ENCODE measurements at places on chromosomes 2 and 18.

GRCh38 chr18:48915626-48916425, 34.9 kb downstream of the SMAD7 start:
- no peak for DNase-seq

DNA sequence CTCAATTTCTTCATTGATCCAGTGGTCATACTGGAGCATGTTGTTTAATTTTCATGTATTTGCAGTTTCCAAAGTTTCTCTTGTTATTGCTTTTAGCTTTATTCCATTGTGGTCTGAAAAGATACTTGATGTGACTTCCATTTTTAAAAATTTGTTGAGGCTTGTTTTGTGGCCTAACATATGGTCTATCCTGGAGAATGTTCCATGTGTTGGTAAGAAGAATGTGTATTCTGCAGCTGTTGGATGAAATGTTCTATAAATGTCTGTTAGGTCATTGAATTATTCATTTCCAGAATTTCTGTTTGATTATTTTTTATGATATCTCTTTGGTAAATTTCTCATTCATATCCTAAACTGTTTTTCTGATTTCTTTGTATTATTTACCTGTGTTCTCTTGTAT, 139.8 kb upstream of the THUMPD2 start:
- no peak for DNase-seq

- DNase-seq, result no peak
Measured at GRCh38 chr2:106988361-106988760, 102.4 kb upstream of the ST6GAL2 start.

GRCh38 chr18:66342577-66342976, 261.3 kb downstream of the CDH19 start:
- DNase-seq, result no peak

DNA sequence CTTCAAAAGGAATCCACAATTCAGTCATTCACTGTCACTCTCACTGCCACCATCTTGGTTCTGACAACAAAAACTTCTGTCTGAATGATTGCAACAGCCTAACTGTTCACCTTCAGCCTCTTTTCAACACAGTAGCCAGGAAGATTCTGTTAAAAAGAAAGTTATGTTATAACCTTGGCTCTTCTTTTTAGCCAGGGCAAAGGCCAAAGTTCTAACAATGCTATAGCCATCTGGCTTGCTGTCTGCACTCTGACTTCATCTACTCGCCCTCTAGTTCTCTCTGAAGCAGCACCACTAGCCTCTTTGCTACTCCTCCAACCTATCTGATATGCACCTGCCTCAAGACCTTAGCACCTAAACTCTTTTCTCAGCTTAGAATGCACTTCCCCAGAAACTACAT, 158.5 kb downstream of the ZNF385B start:
- DNase-seq, result no peak

- DNase-seq, result no peak
Measured at GRCh38 chr2:160290598-160290997, 90.5 kb upstream of the ITGB6 start.

- no peak for DNase-seq
Measured at GRCh38 chr2:157936406-157936805, 60.3 kb upstream of the ACVR1 start.

DNA sequence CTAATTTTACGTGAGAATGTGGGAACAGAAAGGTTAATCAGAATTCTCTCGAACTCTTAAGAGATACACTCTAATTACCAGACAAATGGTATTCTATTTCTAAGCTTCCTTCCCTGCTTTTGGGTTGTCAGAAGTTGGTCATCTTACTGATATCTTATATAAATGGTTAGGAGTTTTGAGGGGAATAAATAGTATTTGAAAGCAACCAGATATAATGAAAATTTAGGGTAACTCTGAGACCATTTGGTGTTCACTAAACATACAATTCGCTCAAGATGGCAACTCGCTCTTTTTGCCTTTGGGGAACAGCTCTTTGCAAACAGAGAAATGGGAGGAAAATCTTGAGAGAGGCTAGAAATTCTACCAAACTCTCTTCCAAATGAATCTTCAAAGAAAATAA, 250.9 kb downstream of the TCF4 start:
- no peak for DNase-seq

GRCh38 chr18:32867936-32868335, 95.1 kb upstream of the KLHL14 start:
- no peak for DNase-seq

DNA sequence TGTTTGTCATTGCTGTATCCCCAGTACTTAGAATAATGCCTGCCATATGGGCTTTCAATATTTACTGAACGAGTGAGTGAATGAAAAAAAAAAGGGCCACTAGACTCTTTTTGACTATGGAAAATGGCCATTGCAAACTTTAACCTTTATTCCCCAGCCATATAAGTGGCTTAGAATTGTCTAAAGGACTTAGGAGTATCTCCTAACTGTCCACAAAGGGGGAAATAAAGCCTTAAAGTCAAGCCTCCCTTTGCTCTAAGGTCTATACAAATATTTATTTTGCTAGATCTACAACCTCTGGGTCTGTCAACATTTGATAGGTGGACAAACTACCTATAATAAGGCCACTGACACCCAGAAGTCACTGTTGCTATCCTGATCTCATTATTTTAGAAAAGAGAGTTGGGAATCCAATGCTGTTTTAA, 25.7 kb downstream of the UPP2 start:
- no peak for DNase-seq

GRCh38 chr2:215729985-215730620, 283.2 kb downstream of the MREG start:
- DNase-seq, result no peak

- DNase-seq, result no peak
Measured at GRCh38 chr2:113755835-113756354, 547 bp downstream of the SLC35F5 start.

DNA sequence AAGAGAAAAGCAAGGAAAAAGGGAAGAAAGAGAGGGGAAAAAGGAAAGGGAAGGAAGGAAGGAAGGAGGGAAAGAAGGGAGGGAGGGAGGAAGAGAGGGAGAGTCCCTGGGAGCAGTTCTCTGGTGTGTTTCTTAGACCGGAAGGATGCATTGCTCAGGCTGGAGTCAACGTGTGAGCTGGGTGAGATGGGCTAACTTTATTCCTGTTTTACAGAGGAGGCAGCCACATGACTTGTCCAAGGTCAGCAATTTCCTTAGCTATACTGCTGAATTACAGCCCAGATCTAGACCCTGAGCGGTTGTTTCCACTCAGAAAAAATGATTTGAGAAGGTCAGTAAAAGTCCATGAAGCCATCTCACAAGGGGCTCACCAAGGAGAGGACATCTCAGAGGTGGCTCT, 86.6 kb upstream of the APCDD1 start:
- DNase-seq, result no peak

DNA sequence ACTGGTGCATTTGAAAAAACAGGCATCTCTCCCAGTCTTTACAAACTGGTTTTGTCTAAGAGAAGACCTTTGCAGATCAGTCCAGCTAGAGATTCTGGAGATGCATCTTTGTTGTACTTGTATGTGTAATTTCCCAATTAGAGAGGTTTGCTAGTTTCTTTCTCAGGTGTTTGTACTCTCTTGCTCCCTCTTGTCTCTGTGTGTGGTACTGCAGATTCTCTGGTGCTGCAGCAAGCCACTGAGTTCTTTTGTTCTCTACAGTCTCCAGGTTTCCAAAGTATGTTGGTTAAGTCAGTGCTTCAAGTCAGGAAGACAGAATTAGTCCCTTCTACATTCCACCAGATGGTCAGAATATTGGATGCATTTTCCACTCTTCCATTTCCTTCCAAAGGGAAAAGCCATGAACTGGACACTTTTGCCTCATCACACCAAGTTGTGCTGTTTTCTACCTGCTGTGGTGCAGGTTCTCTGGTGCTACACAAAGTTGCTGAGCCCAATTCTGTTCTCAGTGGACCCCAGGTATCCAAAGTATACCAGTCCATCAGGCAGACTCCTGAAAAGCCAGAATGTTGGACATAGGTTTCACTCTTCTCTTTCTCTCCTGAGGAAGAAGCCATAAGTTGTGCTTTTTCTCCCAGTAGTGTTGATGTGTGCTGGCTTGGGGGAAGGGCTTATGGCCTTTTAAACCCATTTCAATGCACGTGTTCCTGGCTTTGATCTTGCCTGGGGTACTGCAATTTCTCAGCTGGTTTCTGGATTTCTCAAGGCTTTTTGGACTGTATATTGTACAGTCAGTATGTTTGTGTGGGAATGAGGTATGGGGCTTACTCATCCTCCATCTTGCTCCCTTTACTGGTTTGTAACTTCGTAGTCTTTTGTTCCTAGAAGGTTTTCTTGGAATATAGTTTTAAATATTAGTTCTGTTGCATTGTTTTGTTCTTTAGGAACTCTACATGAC, 29.8 kb downstream of the EPC2 start:
- no peak for DNase-seq

GRCh38 chr2:120182019-120182560, 41.1 kb downstream of the TMEM185B start:
- DNase-seq, result no peak

DNA sequence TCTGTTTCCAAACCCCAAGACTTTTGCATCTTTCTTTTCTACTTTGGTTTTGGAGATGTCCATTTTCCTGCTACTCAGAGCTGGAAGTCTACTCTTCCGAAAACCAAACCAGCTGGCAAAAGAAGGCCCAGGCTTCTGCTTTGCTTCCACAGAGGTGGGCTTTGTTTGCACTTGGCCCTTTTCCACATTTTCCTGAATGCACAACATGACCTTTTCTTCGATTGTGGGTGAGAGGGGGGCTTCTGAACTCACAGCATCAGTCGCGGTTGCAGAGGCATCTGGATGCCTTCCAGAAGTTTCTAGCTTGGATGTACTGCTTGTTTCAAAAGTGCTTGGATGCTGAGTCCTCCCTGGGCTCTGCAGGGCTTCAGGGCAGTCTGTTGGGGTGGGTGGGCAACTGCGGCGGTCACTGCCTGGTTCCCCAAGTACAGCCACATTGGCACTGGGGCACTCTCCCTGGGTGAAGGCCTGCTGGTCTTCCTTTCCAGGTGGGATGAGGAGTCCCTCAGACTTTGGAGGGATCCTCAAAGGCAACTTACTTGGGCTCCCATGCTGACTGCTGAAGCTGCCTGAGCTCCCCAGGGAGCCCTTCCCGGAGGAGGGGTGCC, 112.3 kb upstream of the LYPD1 start:
- no peak for DNase-seq

- no peak for DNase-seq
Measured at GRCh38 chr2:37976411-37976810, 51.3 kb downstream of the RMDN2 start.

DNA sequence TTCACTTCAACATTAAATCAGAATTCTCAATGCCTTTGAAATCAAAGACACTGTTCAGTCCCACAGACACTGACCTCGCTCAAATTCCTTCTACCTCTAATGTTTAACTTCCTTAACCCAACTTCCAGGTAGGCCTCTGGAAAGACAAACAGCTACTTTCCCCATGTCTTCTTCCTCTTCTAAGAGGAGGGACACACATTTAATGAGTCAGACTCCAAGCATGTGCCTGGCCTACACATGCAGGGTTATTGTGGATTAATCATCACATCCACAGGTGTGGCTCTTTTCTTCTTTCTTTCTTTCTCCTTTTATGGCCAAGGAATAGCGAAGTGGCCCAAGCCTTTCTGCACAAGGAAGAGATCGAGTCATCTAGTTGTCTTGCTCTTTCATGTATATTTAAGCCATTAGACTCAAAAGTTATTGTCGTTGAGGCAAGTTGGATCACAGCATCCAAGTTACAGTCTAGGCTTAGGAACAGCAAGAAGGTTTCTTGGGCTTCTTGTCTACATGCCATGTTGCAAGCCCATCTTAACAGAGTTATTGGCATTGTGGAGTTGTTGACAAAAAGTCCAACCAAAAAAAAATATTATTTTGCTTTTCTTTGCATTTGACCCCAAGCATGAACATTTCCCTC, 387.8 kb downstream of the IRS1 start:
- DNase-seq, result no peak

GRCh38 chr2:112451317-112451716, 17.9 kb upstream of the RGPD8 start:
- no peak for DNase-seq

GRCh38 chr2:72780477-72780876, 45.4 kb downstream of the EXOC6B start:
- DNase-seq, result no peak

- no peak for DNase-seq
Measured at GRCh38 chr2:47089083-47089464, 66.0 kb downstream of the STPG4 start.

GRCh38 chr18:50898919-50899318, 20.0 kb downstream of the ME2 start:
- DNase-seq, result no peak

- DNase-seq, result no peak
Measured at GRCh38 chr2:57146951-57147350, 899.7 kb upstream of the VRK2 start.

DNA sequence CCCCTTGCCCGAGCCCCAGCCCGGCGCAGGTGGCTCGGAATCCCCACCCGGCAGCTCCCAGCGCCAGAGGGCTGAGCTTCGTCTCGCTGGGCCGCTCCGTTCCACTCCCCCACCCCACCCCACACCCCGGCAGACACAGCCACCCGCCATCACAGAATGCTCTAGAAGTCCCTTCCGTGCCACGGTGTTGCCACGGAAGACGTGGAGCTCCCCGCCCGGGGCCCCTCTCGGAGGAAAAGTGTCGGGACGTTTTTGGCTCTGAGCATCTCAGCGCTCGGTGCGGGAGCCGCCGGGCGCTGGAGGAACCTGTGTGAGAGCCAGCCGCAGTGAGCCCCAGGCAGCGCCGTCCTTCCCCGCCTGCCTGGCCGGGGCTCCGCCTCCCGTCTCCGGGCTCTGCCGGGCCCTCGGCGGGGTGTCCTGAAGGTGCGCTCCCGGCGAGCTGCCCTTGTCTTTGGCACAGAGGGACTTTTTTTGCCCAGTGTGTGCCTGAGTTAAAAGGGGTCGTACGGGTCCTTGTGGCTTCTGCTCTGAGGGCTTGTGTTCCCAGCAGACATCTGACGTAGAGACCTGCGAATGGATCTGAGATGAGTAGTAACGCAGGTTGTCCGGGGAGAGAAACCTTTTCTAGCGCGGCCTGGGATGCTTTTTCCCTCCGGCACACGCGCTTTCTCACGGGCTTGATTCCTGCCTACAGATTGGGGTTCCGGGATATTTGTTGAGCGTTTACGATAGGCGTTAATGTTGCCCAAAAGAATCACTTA, 1.8 kb downstream of the ZCCHC2 start:
- no peak for DNase-seq

DNA sequence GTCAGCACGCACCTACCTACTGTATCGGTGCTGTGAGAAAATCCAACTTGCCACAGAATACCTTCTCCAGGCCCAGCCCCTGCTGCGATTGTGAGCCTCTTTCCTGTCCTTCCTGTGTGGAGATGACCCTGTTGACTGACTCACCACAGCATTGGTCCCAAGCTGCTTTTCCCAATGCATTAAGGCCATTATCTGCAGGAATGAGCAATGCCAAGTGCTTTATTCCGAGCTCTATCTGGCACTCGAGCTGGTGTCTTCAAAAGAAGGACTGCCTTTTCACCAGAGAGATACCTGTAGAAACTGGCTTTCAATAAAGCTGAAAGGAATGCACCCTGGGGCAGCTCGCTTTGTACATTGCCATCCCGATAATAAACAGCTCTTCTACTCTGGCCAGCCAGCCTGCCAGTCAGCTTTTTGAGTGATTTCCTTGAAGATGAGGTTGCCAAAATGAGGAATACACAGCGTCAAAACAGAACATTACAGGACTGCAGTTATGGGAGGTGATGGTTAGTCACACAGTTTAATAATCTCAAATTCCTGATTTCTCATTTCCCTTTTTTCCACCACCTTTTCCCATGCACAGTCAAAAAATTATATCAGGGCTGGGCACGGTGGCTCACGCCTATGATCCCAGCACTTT, 8.3 kb upstream of the RNF103 start:
- DNase-seq, result no peak

Data from AG04449 (cell line).